Cortex of kidney (tissue), 1 donor: ENCODE measurements at places on chromosomes 5 and 9.

DNA sequence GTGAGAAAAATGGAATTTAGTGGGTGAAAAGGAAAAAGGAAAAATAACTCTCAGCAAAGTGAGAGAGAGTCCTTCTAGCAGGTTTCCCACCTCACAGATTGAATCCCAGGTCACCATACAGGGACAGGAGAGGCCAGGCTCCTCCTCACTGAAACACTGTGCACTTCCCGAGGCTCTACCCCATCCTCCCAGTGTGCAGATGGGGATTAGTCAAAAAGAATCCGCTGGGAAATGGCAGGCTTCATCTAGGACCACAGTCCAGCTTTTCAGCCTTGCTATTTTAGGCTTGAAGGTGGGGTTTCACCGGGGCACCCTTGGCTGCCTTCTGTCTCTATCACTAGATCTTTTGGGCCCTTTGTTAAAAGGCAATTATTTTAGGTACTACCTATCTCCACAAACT lies 47.8 kb downstream of the YIPF5 start:
- no peak for DNase-seq

GRCh38 chr9:110109333-110110092 lies 98.4 kb downstream of the C9orf152 start:
- no peak for DNase-seq

GRCh38 chr5:33409435-33410170 lies 31.2 kb upstream of the TARS1 start:
- no peak for DNase-seq

- no peak for DNase-seq
These were observed 46.7 kb downstream of the SAR1B start for GRCh38 chr5:134585966-134586365.

DNA sequence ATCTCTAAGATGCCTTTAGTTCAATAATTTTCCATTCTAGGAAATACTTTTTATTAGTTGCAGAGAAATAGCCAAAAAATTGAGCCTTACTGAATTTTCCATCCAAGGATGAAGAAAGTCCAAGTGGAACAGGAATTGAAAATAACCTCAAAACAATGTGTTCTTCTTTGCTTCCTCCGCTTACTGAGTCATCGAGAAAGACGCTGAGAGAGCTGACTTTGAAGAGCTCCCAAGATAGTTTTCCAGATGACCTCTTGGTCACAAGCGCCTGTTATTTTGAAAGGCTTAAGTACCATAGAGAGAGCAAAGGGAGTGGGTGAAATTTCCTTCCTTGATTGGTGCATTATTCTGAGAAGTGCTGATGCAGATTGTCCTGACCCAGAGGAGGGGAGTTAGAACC lies 253.5 kb upstream of the ATP10B start:
- DNase-seq, result no peak

GRCh38 chr9:78101247-78101646 lies 69.6 kb upstream of the GNAQ start:
- DNase-seq, result no peak

DNA sequence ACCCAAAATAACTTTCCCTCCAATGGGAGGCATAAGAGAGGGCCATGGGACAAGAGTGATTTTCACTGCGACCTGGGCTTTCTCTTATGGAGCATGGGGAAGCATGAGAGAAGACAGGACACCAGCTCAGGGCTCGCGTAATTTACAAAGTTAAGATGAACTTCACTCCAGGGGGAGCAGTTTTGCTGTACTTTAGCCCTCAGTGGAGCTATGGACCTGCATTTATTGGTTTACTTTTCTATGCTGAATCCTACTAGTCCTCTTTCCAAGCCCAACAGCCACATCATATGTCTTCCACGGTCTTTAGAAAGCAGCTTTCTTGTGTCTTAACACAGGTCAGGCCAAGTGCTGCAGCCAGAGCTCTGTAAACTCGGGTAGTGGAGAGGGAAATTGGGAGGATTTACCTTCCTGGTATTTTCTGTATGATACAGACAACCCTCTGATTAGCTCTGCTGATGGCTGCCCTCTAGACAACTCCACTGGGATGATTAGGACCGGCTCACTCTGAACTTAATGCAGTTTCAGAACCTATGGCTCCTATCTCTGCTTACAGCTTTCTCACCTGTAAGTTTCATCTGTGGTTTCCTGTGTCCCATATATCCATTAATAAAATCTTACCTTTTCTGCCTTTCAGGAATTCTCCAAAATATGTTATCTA lies 581.0 kb upstream of the RORB start:
- no peak for DNase-seq

DNA sequence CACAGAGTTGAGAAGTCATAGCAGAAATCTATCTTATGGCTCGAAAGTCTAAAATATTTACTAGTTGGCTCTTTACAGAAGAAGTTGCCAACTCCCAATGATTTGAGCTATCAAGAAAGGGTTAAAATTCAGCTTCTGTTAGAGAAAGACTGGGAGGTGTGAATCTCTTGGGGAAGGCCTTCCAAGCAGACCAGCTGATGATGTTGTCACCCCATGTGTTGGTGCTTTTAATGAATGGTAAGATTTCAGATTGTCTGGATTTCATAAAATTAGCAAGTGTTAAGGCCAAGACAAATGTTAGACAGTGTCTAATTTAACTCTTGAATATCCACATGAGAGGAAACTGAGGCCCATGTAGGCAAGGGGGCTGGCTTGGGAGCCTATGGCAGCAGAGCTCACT lies 63.9 kb downstream of the PPARGC1B start:
- no peak for DNase-seq

GRCh38 chr5:67462147-67462546 lies 265.5 kb upstream of the CD180 start:
- no peak for DNase-seq

- no peak for DNase-seq
These were observed at the start of gene RGS7BP for GRCh38 chr5:64505769-64506566. RGS7BP (plus strand) TSS chr5:64506015; CDS start chr5:64506625, 610 bp downstream.

DNA sequence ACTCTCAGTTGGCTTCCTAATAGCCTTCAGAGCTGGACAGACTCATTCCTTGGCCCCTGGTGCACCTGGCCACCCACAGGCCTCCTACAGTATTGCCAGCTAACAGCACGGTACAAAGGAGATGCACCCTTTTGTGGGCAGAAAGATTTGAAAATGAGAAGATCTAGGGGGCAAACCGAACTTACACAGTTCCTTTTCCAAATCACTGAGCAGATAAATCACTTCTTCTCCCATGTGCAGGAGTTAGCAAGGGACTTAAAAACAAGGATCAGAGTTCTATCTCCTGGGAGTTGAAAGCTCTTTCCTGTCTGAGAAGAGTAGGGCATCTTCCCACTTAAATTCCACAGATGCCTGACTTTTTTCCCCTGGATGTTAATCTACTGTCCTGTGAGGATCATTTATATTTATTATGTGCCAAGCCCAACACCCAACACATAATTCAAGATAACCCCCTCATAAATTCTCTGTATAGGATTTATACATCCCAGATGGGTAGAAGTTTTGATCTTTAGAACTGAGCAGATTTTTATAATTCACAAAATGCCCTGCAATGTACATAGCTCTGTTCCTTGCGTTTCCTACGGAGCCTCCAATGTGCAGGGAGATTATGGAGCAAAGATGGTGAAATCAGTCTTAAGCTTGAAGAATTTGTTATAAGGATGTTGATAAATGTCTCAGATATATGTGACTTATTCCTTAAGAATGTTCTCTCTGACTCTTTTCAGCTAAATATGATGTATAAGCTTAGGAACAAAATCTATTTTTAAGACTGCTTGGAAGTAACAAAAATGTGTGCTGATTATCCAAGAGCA lies 207.2 kb upstream of the DAPK1 start:
- no peak for DNase-seq

- no peak for DNase-seq
These were observed 102.0 kb upstream of the PRLR start for GRCh38 chr5:35331956-35332950.

DNA sequence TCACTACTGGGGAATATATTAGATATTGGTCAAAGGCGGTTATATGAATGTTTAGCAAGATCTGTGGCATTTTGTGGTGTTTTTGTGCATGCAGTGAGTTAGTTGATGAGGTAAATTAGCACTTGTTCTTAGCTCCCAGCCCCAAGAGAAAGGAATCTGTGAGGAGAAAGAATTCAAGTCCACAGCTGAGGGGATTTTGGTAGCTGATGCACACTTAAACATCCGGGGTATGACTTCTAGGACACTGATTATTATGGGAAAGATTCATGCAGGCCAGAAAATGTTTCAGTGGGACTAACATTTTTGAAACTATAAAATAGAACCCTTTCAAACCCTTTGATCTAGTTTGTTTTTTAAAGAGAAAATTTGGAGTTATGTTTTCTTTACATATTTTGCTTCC lies 118.2 kb upstream of the RPS23 start:
- no peak for DNase-seq
